Muscle of leg (tissue), 16 donors: ENCODE measurements at places on chromosomes 6 and 20.

GRCh38 chr20:40997116-40997515 is 31.5 kb upstream of the TOP1 start:
- DNase-seq, result no peak

DNA sequence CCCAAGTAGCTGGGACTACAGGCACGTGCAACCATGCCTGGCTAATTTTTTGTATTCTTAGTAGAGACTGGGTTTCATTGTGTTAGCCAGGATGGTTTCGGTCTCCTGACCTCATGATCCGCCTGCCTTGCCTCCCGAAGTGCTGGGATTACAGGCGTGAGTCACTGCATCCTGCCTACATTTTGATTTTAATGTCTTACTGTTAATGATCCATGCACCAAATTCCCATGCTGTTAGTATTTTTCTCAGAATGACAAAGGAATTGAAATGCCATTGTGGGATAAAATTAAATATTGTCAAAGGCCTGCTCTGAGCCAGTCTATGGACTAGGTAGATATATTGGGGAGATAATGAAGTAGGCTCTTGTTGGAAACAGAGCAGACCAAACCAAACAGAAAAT is 28.2 kb downstream of the CBFA2T2 start:
- DNase-seq, result no peak

DNA sequence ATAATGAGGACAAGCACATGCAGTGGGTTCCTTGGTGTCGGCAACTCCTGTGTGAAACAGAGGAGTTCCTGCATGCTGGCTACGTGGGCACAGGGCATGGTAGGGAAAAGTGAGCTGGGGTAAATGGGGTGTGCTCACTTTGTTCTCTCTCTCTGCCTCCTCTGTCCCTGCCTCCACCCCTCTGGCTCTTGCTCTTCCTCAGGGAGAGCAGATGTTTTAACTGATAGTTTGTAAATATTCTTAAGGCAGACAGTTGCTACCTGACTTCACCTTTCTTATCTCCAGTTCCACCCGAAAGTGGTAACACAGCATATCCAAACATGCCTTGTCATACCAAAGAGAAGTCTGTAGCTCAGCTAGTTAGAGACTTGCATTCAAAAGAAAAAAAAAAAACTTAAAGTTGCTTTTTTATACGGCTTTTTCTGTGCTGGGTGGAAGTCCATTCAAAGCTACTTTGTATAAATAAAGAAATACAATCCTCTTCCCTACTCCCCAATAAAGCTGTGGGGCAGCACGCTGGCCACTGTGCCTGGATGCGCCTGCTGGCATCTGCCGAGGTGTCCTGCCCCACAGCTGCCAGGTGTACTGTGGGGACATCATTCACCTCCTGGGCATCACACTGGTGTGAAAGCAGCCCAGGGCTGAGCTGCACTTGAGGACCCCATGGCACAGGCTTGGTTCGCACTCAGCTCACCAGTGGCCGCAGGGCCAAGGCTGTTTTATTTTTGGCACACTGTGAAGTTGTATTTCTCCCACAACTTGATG is 93.6 kb downstream of the FOXC1 start:
- no peak for DNase-seq

DNA sequence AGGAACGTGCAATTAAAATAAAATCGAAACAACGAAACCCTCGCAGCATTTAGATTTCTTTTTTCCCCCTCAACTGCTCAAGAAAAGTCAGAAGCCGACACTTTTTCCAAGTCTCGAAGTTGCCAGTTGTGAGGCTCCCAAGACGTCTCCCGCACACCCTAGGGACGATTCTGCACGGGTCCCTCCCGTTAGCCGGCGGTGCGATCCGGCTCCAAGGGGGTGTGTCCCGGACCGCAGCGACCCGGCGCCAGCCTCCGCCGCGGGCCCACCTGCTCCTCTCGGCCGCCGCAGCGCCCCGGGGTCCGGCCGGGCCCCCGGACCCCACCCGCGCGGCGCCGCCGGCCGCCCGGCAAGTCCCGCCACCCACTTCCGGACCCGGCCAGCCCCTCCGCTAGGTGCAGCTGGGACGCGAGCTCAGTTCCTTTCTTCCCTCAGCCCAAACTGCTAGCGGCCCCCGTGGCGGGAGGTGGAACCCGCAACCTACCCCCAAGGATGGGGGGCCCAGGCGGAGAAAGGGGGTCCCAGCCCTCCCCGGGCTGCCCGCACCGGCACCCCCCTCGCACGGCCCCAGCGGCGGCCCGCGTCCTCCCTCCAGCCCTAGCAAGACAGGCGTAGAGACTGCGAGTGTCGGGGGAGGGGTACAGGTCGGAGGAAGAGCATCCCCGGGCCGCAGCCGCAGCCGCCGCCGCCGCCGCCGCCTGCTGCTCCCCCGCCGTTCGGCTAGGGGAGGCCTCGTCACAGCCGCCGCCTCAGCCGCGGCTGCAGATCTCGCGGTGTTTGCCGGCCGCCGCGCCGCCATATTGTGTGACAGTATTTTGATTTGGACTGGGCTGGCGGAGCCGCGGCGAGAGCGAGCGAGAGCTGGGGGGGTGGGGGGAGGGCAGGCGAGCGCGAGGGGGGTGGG is 520 bp upstream of the TAB2 start:
- DNase-seq, result peak; percentile 98

DNA sequence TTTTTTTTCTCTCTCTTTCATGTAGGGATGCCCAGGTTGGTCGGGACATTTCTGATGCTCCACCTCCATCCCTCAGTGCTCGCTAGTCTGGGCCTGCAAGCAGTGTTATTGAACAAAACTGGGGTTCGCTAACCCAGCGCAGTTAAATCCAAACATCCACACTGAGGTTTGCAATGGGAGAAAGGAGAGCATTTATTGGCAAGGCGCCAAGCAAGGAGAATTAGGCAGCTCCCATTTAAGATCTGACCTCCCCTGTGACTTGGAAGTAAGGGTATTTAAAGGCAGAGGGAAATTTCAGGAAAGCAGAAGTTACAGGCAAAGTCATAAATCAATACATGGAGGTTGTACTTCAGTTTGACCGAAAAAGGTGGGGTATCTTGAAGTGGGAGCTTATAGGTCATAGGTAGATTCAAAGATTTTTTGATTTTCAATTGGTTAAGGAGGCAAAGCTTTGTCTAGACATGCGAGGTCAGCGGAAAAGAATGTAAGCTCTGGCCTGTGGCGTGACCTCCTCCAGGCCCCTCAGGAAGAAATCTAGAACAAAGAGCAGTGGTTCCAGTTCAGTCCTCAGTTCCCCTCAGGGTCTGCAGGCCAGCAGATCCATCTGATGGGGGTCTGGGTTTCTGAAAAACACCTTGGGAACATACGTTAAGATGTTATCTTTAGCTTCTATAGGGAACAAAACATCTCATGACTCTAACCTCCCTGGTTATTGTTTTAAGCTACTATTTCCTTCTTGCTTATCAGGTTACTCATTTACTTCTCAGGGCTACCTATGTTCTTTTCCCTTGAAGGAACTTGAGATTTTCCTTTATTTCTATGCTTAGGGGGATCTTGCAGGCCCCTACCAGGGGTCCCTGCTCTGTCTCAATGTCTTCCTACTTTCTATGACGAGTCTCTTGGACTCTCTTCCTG is 66.0 kb upstream of the KIF16B start:
- DNase-seq, result no peak

DNA sequence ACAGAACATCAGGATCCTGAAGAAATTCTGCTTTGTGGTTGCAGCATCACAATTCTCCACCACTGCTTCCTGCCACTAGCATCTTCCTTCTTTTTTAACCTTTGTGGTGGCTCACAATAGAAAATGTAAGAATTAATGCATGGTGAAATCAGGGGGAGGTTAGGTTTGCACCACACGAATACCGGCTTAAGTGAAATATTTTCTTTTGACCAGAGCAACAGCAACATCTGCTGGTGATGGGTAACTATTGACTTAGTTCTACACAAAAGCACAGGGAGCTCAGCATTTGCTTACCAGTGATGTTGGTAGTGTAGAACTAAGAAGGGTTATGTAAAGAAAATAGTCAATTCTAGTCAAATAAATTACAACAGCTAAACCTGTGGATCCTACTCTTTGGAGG is 280.5 kb downstream of the SYNE1 start:
- DNase-seq, result no peak

GRCh38 chr6:53701333-53702218 is 36.0 kb upstream of the KLHL31 start:
- peak; percentile 67 for DNase-seq

- DNase-seq, result no peak
Observed at GRCh38 chr6:156948807-156949206, 171.6 kb downstream of the ARID1B start.

DNA sequence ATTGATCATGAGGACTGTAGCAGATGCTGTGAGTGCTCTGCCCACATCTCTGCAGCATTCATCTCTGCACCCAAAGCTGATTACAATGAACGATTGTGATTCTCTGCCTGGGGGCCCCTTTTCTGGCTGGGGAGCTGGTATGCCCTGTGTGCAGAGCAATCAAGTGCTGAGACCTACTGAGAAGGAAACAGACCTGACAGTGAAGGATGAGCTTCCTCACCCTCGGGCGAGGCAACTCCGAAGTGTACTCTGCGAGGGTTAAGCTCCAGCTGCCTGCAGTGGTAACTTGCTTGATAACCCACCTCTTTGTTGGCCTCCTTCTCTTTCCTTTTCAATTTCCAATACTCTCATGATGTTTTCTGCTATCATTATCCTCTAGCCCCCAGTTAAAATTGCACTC is 289.7 kb upstream of the RNF24 start:
- DNase-seq, result no peak

- DNase-seq, result no peak
Observed at GRCh38 chr6:97078791-97079190, 154.3 kb downstream of the KLHL32 start.

DNA sequence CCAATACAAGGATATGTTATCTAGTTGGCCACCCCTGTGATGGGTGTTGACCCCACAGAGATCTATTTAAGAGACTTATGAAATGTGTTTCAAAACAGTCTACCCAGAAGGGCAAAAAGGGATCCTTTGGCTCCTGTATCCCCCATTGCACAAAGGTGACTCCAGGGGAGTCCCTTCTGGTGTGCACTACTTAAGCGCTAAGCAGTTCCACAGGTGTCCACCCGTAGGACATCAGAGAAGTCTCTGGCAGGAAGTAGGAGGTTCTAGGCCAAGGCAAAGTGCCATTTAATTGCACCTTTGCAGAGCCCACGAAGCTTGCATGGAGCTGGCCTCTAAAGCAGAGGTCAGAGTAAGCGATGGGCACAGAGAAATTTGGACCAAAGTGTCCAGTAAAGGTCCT is 147.7 kb downstream of the MRPL14 start:
- DNase-seq, result no peak

DNA sequence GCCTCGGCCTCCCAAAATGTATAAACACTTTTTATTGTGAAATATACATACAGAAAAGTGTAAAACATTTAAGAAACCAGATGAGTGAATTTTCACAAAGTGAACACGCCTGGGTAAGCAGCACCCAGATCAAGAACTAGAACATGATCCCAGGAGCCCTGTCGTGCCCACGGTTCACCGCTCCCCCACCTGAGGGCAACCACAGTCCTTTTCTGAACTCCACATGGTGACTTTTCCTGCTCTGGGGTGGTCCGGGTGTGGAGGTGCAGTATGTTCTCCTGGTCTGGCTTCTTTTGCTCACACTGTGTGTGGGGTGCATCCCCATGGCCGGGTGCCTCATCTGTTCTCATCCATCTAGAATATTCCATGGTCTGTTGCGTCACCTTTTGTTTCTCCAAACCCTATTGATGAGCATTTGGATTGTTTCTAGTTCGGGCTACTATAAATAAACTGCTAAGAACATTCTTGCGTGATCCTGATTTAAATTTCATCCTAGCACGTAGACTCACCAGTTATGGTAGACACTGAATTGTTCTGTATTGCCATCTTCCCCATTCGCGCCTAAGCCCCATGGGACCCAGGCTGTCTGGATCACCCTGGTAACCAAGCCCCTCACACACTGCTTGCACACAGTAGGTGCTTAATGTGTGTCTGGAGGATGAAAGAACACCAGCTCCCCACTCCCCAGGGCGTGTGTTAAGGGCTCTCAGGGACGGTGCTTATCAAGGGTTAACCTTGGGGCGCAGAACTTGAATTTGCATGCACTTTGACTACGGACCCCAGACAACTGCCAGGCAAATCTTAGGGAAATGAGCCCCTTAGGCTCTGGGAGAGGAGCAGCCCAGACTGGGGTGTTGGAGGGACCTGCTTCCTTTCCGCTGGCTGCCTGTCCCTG is 56.2 kb downstream of the CTCFL start:
- DNase-seq, result no peak

GRCh38 chr20:58747211-58747610 is 54.6 kb downstream of the NPEPL1 start:
- DNase-seq, result peak; percentile 59

GRCh38 chr20:52256454-52256853 is 64.9 kb upstream of the ZFP64 start:
- no peak for DNase-seq

DNA sequence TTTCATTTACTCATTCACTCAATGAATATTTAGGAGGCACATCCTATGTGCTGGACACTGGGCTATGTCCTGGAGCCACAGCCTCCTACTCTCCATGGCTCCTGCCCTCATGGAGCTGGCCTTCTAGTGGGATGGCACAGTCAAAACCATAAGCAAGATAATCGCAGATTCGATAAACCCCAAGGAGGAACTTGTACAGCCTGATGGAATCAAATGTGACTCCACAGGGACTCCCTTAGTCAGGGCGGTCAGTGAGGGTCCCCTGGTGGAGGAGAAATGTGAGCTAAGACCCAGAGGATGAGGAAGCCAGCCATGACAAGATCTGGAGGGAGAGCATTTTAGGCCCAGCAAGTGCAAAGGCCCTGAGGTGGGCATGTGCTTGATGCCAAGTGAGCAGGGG is 211.9 kb downstream of the PREX1 start:
- DNase-seq, result no peak

GRCh38 chr20:60297649-60298048 is 339.4 kb downstream of the CDH26 start:
- no peak for DNase-seq

DNA sequence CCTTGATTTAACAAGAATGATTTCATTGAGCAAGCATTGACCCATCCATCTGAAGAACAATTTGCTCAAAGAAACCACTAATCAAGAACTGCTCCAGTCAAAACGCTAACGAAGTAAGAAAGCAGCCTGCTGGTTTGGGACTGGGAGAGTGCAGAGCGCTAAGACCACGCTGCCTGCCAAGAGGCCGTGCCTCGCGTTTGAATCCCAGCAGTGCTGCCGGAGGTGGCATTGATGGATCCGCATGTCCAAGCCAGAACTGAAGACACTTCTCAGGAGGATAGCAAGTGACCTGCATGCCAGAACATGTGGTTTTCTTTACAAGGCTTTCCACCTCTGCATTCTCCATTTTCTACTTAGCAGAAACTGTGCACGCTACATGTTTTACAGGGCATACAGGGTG is 105.2 kb upstream of the FOXC1 start:
- peak; percentile 35 for DNase-seq

- no peak for DNase-seq
Observed at GRCh38 chr20:33679758-33680485, 5.7 kb upstream of the NECAB3 start.
